ENCODE measurements at places on chromosomes 11 and 22.

DNA sequence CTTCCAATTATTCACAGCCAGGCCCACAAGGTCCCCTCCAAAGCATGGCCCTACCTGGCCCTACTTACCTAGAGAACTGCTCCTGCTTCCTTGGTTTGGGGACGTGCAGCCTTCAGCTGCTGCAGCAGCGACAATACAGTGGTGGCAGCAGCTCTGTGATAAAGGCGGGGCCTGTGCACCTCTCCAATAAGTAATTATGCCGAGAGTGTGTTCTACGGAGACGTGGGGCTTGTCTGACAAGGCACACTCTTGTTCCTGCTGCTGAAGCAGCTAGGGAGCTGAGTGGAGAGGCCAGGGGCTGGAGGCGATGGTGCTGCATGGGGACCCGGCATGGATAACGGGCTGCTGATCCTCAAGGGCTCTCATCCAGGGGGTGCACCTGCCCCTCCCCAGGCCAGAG is 98.0 kb upstream of the THY1 start:
- no peak for DNase-seq

DNA sequence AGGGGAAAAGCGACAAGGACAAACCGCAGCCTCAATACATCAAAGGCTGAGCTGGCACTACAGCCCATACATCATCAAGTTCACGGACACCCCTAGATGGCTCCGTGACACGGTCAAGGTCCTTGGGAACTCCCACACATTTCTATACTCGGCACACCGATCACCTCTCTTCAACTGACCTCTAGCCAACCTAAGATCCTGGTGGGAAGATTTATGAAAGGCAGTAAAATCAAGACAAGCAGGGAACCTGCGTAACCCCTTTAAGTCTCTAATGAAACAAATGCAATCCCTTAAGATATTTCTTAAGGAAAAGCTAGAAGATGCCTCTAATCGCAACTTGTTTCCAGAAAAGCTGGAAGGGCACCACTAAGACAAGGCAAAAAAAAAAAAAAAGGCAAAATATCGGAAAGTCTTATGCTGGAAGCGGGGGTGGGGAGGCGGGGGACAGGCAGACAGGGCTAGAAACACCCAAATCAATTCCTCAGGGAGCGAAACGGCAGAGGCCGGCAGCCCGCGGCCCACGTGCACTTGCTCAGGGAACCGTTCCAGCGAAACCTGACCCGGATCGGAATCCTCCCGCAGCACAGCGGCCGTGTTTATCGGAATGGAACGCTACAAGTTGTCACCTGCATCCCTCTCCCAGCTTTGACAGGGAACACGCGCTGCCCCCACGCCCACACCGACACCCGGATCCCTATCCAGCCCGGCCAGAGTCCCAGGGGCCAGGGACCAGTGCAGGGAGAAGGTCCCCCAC is 1.4 kb downstream of the ARHGAP20 start:
- DNase-seq: no peak

GRCh38 chr11:85717429-85717828 is 31.4 kb upstream of the CCDC89 start:
- DNase-seq: no peak

- no peak for DNase-seq
Observed at GRCh38 chr11:130227373-130227772, 67.8 kb downstream of the ST14 start.

DNA sequence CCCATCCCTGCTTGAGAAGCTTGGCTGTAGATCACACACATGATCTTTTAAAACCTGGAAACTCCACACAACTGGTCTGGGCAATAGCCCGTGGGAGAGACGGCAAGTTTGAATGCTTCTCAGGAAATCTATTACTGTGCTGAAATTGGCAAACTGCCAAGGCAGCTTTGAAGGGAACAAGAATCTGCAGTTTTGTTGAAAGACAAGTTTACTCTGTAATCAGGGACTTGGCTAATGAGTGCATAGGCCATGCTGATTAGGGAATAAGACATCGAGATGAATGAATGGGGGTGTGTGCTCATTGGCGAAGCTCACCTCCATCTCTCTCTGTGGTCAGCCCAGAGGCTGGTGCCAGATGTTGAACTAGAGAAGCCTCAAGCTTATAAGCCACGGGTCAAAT is 218.8 kb downstream of the HIPK3 start:
- no peak for DNase-seq

- no peak for DNase-seq
Observed at GRCh38 chr11:44333271-44334218, 23.6 kb upstream of the ALX4 start.

DNA sequence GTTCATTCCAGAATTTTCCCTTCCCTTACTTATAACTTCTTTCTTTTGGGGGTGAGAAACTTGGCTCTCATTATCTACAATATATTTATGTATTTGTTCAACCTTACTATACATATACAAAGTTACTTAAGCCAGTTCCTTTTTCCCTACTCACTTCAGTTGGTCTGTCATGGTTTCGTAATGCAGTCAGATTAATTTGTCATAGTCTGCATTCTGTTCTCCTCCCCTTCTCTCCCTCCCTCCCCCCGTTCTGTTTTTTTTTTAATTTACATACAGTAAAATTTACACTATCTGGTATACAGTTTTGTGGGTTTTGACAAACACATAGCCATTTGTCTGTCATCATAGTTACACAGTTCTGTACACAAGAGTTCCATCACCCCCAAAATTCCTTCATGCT is 71.8 kb upstream of the ADORA2A start:
- DNase-seq: no peak

- no peak for DNase-seq
Observed at GRCh38 chr11:130808541-130808940, 107.7 kb downstream of the SNX19 start.

GRCh38 chr22:39518996-39519680 is 1.2 kb upstream of the ATF4 start:
- DNase-seq: no peak

- no peak for DNase-seq
Observed at GRCh38 chr11:95426823-95427462, 195.9 kb upstream of the SESN3 start.

- DNase-seq: peak; percentile 59
Observed at GRCh38 chr11:73334384-73335203, 26.5 kb downstream of the ARHGEF17 start.

GRCh38 chr11:115476463-115477286 is 27.5 kb downstream of the CADM1 start:
- no peak for DNase-seq

- no peak for DNase-seq
Observed at GRCh38 chr11:75056814-75057213, 39.9 kb downstream of the OR2AT4 start.
